ENCODE measurements at places on chromosomes 11 and 22.

DNA sequence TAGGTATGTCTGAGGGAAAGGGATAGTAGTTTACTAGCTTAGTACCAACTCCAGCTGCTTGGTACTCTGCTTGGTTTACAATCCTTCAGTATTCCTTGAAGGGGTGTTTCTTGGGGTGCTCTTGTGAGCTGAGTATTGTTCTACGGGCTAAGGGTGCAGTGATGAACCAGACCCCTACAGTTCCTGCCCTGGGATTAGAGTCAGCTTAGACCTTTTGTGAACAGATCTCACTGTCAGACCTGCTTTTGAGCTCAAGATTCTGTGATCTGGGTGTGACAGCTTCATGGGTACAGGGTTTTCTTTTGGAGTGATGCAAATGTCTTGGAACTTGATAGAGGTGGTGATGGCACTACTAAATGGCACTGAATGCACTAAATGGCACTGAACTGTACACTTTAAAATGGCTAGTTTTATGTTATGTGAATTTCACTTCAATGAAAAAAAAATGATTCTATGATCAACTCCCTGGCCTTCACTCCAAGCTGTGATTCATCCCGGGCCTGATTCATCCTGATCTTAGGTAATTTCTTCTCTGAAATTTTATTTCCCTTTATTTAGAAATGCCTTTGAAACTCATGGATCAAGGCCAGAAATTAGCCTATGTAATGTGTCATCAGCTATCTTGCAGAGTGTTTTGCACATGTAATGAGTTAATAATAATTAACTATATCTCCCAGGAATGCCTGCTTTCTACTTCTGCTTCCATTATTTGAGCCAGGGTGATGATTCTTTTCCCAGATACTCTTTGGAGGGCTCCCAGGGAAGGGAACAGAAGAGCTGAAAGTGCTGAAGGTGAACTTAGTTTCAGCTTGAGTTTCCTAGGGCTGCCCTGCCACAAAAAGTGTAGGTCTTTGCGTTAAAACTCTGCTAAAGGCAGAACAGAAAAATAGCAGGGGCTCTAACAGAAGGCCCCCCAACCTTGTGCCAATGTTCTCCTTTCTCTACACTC lies 87.9 kb downstream of the NCAM1 start:
- no peak for DNase-seq

DNA sequence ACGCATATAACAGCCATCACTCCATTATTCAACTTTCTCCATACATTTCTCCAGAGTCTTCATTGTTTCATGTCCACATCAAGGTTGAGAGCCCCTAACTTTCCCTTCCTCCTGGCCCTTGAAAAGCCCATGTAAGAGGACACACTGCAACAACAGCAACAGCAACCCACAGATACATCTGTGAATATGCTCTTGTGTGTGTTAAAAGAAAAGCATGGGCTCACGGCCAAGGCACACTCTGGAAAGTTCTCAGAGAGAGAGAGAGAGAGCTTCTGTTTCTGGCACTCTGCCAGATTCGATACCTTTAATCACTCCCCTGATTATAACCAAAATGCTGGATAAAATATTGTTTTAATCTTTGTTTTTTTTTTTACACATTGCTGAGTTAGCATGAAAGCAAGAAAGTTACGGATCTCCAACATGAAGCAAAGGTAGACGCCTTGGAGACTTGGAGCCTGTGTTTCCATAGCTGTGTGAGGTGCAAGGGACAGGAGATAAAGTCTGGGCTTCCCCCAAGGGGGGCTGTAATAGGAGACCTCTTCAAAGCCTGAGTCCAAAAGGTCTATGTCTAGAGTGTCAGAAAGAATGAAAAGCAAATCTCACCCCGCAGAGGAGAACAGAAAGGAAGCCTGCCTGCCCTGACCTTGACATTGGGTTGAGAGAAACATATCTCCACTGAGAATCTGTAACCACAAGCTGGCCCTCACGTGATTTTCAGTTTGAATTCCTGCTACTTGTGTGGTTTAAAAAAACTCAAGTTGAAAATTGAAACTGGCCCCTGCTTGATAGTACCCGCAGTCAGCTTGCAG lies 33.7 kb upstream of the MPPED1 start:
- DNase-seq, result no peak

DNA sequence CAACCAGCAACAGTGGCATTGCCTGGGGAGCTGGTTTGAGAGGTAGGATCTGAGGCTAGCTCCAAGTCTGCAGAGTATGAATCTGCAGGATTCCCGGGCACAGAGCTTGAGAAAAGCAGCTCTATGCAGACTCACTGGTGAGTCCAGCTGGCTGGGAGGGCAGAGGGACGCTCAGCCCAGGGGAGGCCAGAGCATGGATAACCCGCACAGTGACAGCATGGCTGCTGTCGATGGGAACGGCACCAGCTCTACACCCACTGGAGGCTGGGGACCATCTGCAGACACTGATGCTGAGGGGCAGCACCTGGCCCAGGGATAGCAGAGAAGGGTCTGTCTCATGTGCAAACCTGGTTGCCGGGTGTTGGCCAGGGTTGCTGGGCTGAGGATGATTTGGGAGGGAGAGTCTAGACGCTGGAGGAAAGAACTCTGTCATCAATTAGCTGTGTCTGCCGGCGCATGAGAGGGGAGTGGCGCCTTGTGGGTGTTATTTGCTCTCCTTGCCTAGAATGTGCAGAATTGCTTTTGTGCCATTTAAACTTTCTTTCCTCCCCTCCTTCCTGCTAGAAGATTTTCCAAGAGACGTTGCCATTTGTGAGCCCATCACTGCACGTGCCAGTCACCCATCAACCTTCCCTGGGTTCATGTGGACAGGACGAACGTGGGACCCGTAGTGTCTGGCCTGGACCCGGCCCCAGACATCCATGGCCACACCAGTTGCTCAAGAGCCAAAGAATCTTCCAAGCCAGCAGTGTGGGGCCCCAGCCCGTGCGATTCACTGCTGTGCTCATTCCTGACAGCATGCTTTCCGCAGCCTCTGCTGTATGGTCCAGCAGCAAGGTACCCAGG lies 19.1 kb upstream of the LINC01488 start:
- DNase-seq, result no peak

GRCh38 chr22:38733329-38733723 lies 22.5 kb downstream of the SUN2 start:
- DNase-seq, result no peak

- DNase-seq, result no peak
Observed at GRCh38 chr11:2146051-2146450, 6.9 kb upstream of the IGF2 start.

DNA sequence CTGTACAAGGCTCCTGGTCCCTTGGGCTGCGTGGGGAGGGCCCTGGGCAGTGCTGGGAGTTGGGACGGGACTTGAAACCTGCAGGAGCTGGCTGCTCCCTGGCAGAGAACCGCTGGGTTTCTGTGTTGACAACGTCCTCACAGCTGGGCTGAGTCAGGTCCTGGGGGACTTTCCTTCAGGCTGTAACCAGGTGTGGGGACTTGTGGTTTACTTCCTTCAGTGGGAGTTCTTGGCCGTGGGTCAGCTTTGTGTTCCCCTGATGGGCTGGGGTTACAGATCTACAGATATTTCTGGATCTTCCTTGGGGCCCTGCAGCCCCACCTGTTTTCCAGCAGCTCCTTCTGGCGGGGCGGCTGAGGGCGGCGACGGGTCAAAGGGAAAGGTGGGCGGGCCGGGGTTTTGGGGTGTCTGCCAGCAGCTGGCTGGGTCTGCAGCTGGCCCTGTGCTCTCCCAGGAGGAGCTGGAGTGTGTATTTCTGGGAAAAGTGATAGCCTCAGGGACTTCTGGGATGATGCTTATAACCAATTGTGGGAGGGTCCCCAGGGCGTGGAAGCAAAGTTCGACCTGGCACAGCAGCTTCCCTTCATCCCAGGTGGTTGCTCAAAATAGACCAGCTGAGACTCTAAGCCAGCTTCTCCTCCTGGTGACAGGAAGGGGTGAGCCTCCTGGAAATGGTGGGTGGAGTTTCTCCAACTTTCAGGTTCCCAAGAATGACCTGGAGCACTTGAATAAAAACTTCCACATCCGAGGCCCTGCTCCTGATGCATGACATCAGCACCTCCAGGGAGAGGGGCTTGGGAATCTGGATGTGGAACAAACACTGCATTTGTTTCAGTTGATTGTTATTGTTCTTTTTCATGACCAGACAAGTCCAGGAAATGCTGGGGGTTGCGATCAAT lies 19.1 kb downstream of the ST14 start:
- DNase-seq, result no peak

DNA sequence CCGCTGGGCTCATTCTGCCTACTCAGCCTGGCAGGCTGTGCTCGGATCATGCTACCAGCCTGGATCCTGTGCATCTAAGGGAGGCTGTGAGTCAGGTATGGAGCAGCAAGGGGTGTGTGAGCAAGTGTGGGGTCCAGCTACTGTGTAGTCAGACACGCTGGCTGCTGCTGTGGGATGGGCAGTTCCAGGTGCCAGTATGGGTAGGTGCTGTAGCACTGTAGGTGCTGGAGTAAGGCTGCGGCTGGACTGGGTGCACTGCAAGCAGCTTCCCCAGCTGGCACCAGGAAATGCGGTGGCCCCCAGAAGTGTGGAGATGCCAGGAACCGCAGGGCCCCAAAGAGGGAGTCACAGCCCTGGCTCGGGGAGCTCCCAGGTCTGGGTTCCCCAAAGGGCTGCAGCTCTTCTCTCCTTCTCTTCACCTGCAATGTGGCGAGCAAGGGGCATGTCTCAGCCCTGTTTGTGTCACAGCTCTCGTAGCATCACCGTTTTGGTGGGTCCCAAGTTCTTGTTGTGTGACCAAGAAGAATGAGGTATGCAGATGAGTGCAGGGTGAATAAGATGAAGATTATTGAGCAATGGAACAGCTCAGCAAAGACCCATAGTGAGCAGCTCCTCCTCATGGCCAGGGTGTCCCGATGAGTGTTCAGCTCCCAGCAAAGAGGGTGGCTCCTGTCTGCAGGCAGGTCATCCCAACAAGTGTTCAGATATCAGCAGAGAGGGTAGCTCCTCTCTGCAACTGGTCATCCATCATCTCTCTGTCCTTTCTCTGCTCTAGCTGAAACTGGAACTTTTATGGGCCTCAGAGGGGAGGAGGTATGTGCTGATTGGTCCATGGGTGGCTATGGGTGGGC lies 462.9 kb downstream of the TBC1D22A start:
- no peak for DNase-seq

DNA sequence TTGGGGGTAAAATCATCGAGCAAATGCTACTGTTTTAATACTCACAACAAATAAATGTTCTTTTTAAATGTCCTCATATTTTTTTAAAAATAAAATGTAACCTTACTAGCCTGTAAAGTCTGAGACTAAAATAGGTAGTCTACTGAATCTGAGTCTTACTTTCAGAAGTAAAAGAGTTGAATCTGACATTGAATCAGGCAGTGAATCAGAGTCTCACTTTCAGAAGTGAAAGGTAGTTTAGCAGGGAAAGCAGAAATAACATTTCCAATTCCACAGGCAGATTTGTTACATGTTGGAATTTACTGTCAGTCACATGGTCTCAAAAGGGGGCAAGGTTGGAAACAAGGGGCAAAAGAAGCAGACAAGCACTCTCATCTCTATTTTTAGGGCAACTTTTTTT lies 143.0 kb downstream of the ELP4 start:
- no peak for DNase-seq

DNA sequence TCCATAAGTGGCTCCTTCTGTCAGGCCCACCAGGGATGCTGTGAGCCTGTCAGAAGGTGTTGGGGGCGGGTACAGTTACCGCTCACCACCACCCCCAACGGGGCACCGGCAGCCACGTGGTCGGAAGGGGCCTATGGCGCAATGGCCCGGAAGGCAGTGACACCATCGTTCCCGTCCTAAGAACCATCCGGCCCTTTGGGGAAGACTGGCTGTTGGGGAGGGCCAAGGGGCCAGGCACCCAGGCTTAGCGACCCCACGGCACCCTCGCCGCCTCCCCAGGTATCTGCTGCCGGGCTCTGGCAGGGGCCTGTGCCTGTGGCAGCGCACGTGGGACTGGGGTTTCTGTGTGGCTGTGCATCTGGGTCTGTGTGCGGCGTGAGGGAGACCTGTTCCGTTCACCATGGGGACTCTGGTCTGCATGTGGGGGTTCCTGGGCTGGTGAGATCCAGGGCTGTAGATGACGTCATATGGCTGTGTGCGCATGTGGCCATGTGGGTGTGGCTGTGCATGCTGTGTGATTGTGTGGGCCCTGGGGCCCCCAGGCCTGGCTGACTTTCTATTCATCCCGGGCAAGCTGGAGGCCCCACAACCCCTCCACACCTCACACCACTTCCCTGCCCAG lies 717 bp downstream of the OSM start:
- DNase-seq, result no peak

GRCh38 chr22:28604966-28605761 lies 74.5 kb downstream of the TTC28 start:
- DNase-seq, result no peak

- DNase-seq, result no peak
Observed at GRCh38 chr11:115674176-115674936, 170.1 kb upstream of the CADM1 start.

DNA sequence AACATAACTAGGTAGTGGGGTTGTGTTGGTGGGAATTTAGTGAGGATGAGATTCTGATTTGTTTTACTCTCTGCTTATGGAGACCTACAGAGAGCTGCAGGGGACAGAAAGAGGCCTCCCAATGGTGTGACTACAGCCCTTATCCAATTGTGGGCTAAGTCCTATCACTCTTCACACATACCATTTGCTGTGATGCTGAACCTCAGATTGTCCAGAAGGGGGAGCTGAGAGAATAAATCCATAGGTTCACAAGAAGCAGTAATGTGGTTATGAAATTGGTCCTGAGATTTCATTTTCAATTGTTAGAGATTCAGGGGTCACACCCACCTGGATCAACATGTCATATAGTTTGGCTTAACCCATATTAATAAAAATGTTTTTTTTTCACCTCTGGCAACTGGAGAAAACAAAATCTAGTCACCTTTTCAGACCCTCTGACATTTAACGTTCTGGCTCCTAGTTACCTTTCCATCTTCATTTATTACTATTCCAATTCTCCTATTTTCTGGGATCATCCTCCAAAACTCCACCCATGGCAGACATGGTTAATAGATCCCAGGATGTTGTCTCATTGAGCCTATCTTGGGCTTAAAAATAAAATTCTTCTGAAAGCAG lies 53.3 kb upstream of the PTPN5 start:
- DNase-seq, result no peak

All from trophoblast cell (in vitro differentiated cells and primary cell).